ENCODE measurements at places on chromosomes 16 and 17.

DNA sequence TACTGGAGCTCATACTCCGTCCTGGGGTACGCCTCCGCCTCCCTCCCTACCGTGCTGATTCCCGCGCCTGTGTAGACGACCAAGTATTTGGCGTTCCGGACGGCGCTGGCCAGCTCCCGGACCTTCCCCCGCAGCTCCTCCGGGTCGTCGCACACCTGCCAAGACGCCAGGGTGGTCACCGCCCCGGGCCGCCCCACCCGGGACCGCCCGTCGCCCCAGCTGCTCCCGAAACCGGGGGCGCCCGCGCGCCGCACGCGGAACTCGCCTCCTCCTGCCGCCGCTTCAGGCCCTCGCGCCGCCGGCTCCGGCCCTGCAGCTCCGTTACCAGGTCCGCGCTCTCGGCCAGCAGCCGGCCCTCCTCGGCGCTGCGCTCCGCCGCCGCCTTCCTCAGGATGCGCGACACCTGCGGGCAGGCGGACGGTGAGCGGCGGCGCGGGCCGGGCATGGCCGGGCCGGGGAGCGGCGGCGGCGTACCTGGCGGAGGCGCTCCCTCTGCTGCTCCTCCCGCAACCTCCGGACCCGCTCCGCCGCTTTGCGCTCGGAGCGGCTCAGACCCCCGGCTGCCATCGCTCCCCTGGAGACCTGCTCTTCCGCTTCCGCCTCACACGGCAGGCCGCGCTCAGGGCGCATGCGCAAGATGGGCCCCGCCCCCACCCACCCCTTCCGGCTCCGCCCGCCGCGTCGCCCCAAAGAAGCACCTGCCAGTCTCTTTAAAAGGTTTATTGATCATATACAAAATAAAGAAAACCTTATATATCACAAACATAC, at the start of gene SIRT7:
Gene SIRT7 (minus strand): TSS at position 612 of the 768 bp plus-strand sequence. CDS start 45 bp downstream, at position 567.
- no peak for DNase-seq

- no peak for DNase-seq
Observed at GRCh38 chr16:31113121-31114120, 4.0 kb upstream of the KAT8 start.

DNA sequence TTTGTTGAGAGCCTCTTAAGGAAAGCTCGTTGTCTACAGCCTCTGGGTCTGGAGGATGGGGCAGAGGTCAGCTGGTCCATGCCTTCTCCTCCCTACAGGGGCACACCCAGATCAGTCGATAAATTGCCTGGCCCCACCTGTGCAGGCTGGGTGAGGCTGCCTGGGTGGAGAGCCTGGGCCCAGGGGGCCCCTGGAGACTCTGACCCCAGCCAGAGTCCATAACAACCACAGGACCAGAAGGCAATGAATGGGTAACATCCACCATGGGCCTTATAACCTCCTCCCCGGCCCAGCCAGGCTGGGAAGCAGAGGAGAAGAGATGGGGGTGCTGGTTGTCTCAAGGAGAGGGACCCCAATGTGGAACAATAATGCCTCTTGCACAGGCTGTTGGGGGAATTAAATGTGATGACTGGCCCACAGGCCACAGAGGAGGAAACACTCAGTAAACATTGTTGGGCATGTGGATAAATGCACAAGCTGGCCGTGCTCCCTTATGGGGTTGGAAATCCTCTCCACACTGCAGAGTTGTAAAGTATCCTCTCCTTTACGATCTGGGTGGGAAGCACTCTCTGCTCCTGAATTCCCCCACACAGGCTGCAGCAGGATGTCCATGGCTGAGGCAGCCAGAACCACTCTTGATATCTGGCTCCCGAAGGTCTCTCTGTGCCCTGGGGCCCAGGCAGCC, 56.7 kb upstream of the TOB1 start:
- DNase-seq = no peak

DNA sequence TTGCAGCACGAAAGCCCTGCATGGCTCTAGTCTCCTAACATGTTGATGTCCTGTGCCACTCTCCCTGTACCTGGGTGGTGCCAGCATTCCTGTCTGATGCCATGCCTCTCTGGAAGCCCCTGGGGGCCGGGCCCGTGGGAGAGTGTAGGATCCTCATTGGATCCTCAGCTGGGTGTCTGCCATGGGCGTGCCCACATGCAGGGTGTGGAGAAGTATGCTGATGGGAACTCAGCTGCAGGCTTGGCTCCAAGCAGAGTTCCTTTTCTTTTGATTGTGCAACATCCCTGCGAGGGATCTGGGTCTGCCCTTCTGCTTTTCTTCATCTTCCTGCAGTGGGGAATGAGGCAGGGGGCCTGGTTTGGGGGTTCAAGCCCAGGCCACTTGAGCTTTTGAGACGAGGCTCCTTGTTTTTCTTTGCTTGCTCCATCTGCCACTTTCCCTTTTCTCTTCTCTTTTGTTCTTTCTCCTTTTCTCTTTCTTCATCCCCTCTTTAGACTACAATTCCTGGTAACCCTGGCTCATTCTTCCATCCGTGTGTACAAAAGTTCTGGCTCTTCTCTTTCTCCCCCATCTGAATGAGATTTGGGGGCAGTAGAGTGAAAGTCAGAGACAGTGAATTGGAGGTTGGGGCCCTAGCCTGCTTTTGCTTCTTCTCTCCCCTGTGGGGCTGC, 32.9 kb downstream of the KSR1 start:
- no peak for DNase-seq

- DNase-seq = peak; percentile 47
Observed at GRCh38 chr17:74493331-74493833, 26.9 kb downstream of the CD300A start.

DNA sequence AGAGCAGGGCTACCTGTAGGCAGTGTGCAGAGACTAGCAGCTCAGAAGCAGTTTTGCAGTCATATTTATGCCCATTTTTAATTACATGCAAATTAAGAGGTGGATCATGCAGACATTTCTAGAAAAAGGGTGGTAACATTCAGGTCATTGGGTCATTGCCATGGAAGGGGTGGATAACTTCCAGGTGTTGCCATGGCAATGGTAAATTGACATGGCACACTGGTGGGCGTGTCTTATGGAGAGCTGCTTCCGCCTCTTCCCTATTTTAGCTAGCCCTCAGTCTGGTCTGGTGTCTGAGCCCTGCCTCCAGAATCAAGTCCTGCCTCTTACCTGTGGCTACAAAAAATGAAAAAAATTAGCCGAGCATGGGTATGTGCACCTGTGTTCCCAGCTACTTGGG, 2.8 kb upstream of the DNAI2 start:
- DNase-seq = no peak

DNA sequence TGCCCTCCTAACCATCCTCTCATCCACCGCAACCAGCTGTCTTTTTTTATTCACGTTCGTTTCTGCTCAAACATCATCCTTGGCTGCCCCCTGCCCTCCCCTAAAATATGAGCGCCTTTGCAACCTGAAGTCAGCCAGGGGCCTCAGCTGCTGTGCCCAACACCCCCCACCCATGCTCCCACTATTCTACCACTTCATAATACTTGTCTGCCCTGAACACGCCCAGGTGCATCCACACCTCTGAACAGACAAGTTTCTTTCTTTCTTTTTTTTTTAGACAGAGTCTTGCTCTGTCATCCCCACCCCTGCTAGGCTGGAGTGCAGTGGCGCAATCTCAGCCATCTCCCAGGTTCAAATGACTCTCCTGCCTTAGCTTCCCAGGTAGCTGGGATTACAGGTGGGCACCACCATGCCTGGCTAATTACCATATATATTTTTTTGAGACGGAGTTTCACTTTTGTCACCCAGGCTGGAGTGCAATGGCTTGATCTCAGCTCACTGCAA, 26.9 kb downstream of the CEP295NL start:
- no peak for DNase-seq

DNA sequence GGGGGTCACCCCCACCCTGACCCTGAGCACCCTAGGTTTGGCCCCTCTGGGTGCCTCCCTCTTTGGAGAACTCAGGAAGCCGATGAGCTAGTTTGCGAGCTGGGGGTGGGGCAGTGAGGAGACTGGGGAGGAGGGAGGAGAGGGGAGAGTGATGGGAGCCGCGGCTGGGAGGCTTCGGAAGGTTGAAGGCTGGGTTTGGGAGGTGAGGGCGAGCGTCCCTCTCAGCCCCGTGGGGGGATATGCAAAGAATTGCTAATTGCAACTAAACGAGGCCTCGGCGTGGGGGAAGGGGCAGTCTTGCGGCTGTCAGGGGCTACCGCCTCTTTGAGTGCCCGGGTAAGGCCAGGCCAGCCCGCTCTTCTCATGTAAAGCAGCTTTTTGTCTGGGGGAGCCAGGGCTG, 17.6 kb upstream of the FZD2 start:
- peak; percentile 93 for DNase-seq

DNA sequence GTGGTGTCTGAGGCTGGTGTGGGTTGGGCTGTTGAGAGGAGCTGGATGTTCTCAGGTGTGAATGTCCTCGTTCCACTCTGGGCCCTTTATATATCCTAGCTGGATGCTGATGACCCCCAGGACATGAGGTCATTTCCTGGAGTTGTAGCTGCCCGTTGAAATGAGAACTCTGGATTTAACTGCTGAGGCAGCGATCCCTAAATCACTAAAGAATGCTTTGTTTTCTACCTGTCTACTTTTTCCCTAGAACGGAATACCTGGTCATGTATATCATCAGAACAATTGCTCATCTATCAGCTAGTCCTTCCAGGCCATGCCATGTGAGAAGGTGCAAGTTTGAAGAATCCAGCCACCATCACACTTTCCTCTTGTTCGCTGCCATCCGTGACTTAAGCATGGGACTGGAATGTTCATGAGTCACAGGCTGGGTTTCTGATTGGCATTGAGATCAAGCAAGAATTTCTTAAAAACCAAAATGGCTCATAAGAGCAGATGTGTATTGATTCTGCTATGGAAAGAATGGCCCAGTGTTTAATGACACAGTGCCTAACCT, at the start of gene KRTAP2-3:
Gene KRTAP2-3 (minus strand): TSS at position 63 of the 553 bp plus-strand sequence. CDS start 64 bp downstream, outside the sequence.
- DNase-seq = no peak

DNA sequence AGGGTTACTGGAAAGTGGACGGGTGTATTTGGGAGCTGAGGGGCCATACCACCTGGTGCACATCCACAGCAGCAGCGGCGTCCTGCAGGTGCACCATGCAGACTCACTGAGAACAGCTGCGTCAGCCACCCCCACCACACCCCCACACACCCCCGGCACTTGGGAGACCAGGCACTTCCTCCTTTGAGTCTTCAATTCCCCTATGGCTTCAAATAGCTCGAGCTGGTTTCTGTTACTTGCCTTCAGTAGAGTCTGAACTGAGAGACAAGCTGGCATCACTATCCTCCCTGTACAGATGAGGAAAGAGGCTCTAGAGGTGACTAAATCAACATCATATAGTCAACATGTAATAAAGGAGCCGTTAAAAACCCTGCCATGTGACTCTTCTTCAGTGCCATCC, 15.4 kb downstream of the CUEDC1 start:
- no peak for DNase-seq

GRCh38 chr16:56891685-56892084, 26.7 kb downstream of the SLC12A3 start:
- DNase-seq = no peak

DNA sequence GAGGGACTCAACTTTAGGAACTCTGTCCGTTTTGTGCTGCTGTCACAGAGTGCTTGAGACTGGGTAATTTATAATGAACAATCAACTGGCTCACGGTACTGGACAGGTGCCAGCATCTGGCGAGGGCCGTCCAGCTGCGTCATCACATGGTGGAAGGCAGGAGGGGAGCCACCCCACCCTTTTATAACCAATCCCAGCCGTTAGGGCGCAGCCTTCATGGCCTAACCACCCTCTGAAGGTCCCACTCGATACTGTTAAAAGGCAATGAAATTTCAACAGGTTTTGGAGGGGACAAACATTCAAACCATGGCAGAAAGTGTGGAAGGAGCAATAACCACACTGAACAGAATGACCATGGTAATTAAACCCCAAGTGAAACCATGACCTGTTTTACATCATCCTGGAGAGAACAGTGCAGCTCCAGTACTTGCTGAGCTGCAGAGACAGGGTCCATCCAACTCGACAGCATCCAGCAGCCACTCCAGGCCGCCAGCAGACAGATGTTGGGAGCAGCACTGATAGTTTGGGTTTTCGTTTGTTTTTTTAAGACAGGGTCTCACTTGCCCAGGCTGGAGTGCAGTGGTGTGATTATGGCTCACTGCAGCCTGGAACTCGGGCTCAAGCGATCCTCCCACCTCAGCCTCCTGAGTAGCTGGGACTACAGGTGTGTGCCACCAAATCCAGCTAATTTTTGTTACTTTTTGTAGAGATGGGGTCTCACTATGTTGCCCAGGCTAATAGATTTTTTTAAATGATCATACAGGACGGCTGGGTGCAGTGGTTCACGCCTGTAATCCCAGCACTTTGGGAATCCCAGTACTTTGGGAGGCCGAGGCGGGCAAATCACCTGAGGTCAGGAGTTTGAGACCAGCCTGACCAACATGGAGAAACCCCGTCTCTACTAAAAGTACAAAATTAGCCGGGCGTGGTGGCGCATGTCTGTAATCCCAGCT, 11.0 kb downstream of the CHMP6 start:
- DNase-seq = no peak

DNA sequence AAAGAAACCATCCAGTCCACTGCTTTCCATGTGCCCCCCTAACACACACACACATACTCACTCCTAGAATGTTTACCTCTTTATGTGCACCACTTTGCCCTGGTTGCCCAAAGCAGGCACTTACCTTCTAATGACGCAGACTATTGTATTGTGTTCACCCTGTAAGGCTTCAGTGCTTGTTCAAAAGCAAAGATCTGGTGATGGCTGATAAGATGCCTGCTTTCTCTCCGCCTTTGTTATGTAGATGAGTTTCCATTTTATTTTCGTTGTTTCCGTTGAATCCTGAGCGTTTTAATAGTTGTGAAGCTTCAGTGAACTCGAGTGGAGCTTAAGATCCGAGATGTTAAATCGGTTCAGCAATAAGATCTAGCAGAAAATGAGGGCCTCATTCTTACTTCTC, 452.7 kb downstream of the TMEM114 start:
- DNase-seq = no peak

DNA sequence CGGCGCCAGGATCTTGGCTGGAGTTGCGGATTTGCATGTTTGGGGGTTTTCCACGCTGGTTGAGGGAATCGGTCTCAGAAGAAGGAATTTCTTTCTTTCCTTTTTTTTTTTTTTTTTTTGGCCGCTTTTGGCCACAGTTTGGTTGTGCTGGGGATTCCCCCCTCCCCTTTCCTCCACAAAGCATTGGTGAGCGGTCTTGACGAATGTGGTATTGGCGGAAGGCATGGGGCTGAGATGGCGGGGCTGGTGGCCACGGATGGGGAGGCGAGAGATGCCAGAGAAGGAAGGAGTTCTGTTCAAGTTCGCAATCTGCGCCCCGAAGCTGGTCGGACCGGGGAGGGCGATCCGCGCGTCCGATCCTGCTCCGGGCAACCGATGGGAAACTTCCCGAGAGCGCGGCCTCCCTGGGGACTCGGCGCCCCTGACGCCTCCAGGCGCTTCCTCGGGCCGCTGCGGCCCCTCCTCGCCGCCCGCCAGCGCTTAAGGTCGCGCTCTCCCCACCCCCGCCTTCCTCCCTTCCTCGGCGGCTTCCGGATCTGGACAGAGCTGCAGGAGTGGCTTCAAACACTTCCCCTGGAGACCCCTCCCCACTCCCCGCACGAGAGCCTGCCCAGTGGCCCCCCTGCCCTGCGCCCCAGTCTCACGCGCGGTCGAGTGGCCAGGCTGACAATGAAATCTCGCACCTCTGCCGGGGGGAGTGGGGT, 43.2 kb downstream of the RAI1 start:
- no peak for DNase-seq

Data from iPS DF 19.7 (cell line).